ENCODE measurements at places on chromosomes 1 and 21.

GRCh38 chr1:34113887-34114286 is 51.1 kb downstream of the CSMD2 start:
- peak; percentile 22 for DNase-seq

DNA sequence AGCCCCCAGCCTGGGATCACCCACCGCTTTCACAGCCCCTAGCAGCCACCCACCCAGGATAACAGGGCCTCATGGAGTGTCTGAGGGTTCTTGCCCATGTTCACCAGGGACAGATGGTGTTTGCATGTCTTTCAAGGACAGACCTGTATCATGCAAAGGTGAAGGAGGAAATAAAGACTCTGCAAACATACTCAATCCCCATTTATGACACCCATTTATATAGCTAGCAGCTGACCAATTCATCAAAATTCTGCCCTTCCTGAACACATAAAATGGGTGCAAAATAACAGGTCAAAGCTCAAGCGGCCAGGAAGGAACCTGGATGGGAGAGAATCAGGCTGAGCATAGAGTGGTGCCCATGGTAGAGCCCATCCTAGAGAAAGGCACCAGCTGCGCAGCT is 32.8 kb upstream of the LYPD8 start:
- DNase-seq, result no peak

DNA sequence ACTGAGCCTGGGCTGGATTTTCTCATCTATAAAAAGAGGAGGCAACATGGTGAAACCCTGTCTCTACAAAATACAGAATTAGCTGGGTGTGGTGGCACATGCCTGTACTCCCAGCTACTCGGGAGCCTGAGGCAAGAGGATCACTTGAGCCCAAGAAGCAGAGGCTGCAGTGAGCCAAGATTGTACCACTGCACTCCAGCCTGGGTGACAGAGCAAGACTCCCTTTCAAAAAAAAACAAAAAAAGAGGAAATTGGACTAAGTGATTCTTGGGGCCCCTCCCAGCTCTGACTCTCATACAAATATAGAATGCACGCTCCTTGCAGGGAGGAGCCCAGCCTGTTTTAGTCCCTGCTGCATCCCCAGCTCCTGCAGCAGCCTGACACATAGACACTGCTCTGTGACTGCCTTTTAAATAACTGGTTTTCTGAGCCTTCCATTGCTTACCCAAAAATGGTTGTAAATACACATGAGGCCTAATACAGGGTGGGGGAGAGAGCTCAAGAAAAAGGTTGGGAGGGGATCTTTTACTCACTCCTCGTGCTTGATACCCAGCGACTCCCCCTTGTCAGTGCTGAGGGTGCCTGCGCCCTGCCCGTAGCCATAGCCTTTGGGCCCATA is 17.2 kb downstream of the CSRP1 start:
- DNase-seq, result no peak

DNA sequence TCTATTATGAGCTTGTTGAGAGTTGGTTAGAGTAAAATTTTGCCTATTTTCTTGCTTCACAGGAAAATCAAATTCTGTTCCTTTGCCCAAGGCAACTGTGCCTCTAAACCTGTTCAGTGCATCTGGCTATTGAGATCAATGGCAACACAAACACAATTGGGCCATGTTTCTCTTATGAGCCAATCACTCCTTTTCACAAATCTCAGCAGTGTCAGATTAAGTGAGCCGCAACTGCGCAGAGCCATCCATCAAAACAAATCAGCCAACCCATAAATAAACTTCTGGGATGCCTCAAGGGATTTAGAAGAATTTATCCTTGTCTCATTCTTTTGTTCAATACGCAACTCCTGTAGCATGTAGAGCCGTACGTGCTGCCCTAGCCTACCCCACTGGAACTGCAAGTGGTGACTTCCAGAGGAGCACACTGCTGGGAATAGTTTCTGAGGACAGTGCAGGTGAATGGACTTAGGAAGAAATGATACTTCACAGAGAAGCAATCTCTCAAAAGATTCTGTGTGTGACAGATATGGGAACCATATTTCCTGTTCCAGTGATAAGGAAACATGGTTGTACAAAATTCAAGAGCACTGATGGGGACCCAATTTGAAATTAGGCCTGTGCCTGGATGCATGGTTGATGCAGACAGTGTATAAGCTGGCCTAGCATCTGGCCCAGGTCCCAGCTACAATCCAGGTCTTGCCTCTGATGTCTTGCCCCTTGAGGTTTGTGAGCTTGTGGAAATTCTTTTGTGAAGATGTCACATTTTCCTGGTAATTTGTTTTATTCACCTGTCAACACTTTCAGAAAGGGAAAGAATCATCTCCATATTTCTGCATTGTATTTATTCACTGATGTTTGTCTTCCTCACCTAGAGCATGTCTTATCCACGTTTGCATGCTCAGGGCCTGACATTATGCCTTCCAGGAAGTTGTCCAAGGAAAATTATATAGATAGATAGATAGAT is 166.2 kb downstream of the URB2 start:
- DNase-seq, result no peak

- peak; percentile 37 for DNase-seq
These were observed 116.3 kb downstream of the DHRS3 start for GRCh38 chr1:12501661-12502060.

- no peak for DNase-seq
These were observed 5.6 kb upstream of the ZNF496 start for GRCh38 chr1:247337250-247337746.

DNA sequence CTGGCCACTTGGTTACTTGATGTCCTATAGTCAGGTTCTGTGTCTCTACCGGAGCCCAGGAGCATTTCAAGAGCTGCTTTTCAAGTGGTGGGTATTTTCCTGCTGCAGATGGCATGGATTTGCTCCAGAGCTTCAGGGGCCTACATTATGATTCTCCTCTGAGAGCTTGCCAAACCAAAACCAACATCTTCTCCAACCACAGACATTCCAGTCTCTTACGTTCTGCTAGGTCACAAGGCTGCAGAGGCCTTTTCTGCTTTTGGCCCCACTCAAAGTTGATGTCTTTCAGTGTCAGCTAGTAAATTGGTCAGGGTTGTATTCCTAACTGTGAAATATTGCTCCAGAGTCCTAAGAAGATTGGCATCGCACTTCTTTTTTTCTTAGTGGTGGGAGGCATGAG is 14.7 kb upstream of the AQP10 start:
- peak; percentile 42 for DNase-seq
